Stimulated activated CD4-positive, alpha-beta T cell treated with anti-CD3 and anti-CD28 coated beads, Interleukin-1b, Interleukin-23, amount 100 ng/mL, for 1 hour (primary cell): ENCODE measurements at places on chromosomes 7 and 10.

DNA sequence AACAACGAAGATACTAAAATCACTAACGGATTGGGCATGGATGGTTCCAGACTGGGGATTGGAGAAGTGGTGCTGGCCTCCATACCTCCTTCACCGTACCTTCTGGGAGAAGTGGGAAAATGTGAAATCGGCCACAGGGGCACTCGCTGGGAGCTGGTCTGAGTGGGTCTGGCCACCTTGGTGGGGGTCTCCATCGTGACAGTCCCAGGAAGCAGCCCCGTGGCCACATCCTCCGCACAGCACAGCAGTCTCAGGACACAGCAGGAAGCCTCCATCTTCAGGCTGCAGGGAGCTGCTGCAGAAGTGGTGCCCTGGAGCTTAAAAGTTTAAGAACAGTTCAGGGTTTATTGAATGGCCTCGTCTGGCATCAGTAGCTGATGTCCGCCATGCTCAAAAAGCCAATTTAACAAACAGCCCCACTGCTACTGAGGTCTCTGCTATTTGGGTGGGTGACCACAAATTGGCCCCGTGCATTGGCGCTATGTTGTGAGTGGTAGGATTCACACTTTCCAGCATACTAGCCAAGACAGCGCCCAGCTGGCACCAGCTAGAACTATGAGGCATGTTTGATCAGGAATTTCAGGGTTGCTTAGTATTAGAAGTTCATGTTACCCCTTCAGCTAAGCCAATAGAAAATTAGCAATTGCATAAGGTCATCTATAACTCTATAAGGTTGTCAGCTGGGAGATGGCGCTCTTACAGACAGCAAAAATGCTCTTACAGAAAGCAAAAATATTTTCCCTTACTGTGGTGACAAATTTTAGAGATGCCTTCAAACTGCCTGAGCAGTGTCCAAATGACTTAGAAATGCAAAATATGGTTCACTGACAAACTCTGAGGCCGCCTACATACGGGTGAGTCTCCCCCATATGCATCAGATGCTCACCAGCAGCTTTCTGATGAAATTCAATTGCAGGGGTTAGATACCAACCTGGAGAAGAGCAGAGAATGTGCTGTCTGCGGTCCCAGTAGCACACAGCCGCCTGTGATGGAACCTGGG is 17.0 kb downstream of the PKD1L1 start:
- DNase-seq, result no peak

DNA sequence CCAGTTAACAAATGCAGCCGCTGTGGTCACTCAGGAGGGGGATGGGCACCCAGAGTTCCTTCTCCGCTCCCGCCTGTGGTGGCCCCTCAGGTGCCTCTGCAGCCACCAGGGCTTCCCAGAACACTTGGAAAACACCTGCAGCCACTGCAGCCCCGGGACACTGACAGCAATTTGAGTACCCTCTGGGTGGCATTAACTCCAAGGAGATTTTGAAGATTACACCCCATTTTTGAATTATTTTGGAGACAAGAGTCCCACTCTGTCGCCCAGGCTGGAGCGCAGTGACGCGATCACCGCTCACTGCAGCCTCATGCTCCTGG is 32.2 kb downstream of the IL15RA start:
- DNase-seq, result no peak

DNA sequence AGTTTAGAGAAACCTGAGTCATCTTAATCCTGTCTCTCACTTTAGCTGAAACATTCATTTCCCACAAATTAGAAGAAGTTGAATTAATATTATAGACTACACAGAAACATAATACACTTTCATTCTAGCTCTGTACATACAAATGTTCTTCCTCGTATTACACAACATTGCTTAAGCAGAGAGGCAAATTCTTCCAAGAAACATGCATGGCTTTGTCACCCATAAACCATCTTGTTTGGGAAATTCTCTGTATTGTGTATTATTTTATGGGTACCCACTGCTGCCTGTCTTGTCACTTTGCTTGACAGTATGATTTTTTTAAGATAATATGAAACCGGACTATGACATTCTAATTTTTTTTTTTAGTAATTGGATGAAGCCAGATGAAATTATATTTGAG is 104.0 kb downstream of the SRI start:
- DNase-seq, result no peak

- peak; percentile 55 for DNase-seq
Observed at GRCh38 chr7:5596046-5596895, 172.6 kb upstream of the TNRC18 start.

- no peak for DNase-seq
Observed at GRCh38 chr7:4345004-4345403, 337.1 kb upstream of the FOXK1 start.

DNA sequence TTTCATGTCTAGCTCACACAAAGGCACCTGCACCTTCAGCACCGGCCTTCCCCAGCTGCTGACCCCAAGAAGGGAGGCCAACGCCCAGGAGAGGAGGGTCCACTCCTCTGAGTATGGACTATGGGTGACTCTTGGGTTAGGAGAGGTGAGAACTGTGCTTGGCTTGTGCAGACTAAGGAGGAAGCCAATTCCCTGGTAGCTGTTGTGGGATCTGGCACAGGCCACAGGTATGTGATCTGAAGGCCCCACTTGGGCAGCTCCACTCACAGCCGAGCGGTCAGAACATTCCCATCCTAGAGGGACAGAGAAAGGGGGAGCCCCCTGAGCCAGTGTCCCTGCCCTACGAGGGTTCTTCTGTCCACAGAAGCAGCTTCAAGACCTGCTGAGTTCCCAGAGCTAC is 52.8 kb upstream of the FIGNL1 start:
- DNase-seq, result no peak

GRCh38 chr7:9870674-9871073 is 1103.0 kb upstream of the PHF14 start:
- no peak for DNase-seq

GRCh38 chr10:79192677-79193003 is 123.9 kb downstream of the ZMIZ1 start:
- no peak for DNase-seq

DNA sequence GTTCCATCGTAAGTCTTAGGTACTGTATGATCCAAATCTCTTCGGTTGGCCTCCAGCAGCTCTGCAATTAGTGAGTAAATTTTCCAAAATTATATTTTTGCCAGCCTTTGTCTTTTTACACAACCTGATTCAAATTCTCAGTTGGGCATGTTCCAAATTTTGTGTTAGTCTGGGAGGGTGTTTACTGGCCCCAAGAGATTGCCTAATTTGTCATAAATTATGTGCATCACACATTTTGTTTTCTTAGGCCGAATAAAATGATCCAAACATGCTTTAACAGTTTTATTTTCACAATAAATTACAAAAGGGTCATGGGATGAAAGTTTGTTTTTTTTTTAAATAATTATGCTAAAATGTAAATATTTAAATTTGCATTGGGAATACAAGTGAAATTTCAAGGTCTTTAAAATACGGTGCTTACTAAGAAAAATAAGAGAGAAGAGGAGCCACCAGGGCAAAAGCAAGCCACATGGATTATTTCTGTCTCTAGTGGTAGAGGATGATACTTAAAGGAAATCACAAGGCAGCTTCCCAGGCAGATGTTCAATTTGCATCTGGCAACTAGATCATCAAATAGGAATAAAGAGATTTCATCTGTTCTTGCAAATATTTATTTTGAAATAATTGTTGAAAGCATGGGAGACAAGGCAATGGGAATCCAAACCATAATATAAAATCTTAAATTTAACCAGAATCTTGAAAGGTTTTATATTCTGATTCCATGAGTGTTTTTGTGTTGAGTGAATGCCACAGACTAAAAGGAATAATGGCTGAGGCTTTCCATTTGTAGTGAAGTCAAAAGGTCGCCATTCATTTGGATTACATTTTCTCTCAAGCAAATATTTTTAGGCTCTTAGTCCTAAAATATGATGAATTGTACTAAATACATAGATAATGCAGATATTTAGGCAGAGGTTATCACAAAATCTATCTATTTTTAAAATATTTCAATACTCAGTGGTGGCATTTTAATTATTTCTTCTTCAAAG is 111.1 kb downstream of the MDFIC start:
- no peak for DNase-seq

GRCh38 chr7:90832726-90833125 is 236.6 kb downstream of the CDK14 start:
- no peak for DNase-seq

DNA sequence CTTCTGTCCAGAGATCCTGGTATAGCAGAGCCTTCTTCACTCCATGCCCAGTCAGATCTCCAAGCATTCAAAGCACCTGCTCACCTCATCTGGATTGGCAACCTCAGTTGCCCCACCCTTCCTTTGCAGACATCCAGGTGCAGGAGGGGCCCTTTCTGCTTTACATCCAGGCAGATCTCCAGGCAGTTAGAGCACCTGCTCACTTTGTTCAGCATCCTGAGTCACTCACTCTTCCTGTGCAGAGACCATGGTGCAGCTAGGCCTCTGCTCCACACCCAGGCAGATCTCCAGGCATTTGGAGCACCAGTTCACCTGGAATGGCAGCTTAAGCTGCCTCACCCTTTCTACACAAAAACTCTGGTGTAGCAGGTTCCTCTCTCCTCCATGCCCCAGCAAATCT is 153.1 kb downstream of the CDK14 start:
- no peak for DNase-seq
